ENCODE measurements at places on chromosomes 7 and 10.

- DNase-seq = no peak
Measured at GRCh38 chr7:101537935-101538595, 91.0 kb downstream of the MYL10 start.

DNA sequence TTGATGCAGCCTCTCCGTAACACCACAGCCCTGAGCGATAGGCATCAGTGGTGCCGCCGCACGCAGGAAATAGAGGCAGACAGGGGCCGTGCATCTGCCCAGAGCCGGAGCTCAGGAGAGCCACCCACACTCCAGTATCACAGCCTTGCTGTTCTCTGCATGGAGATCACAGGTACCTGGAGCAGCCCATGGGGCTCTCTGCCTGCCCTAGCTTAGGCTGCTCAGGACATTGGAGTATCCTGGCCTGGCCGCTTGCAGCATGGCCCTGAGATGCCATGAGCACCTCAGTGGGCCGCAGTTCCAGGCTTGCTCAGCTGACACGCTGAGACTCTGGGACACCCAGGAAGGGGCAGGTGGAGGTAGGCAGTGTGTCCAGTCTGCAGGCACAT is 47.0 kb downstream of the ELFN1 start:
- no peak for DNase-seq

DNA sequence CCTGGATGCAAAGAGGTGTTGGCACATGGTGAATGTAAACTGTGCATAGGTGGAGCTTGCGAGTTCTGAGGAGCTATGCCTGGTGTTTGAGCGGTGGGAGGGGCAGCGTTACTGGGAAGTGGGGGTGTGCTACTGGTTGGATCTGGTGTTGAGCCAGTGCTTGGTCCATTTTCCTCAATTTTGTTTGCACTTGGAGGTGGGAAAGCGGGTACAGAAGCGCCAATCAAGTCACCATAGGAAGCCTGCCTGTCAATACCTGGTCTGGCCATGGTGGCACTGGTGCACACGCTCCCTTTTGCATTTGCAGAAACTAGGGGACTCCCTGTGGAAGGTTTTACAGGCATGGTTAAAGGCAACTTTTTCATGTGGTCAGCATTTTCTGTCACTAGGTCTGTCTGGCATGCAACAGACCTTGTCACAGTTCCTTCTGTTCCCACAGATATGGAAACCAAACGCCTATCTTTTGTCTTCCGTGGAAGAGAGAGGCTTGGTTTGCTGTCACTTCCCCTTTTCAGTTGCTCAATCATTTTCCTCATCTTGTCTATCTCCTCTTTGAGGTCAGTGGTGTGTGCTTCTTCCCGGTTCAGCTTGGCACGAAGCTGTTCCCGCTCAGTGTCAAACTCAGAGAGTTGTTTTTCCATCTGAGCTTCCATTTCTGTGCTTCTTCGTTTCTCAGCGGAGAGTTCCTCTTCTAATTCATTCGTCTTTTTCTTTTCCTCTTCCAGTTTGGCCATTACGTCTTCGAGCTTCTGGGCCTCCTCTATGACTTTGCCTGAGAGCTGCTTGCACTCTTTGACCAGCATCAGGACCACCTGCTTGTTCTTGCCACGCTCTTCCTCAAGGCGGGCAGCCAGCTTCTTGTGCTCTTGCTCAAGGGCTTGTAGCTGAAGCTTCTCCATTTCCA is 81.1 kb downstream of the CTTNBP2 start:
- DNase-seq = no peak

- no peak for DNase-seq
Measured at GRCh38 chr10:92644921-92645320, 44.8 kb upstream of the HHEX start.
